Bladder microvascular endothelial cell (primary cell): ENCODE measurements at places on chromosomes 3 and 15. TPM values are rescaled to one million over a fixed set of nuclear protein-coding genes. Genes with fewer than 3 reads are reported as not detected.

MAP6D1 gene
- total RNA-seq = 0.97 and 1.2 TPM in 2 replicates

OXTR gene
- total RNA-seq = 0.32 and 1.1 TPM in 2 replicates

DZIP1L gene
- 7.6 and 8.9 TPM in 2 replicates for total RNA-seq

LRRIQ4 gene
- not detected in 2 replicates for total RNA-seq

CCDC80 gene
- 3.4 and 53.7 TPM in 2 replicates for total RNA-seq

ATP13A4 gene
- total RNA-seq = 0.13 TPM in 1 of 2 replicates, not detected in the other

FSIP1 gene
- total RNA-seq = 0.16 and 1.2 TPM in 2 replicates

USP19 gene
- total RNA-seq = 29.8 and 54.9 TPM in 2 replicates

PDIA5 gene
- 56.2 and 84.5 TPM in 2 replicates for total RNA-seq

DUOXA2 gene
- not detected in 2 replicates for total RNA-seq

C3orf22 gene
- total RNA-seq = not detected in 2 replicates
